ENCODE measurements at places on chromosomes 5 and 9. TPM values are rescaled to one million over a fixed set of nuclear protein-coding genes. Genes with fewer than 3 reads are reported as not detected.

- no peak for DNase-seq
Observed at GRCh38 chr5:112068593-112068992, 311.6 kb upstream of the NREP start.

PAEP gene
- not detected for total RNA-seq

CSNK1G3 gene
- 63.1 TPM for total RNA-seq

GRCh38 chr5:98763001-98763630, 10.3 kb upstream of the RGMB start:
- no peak for DNase-seq

GRCh38 chr5:32315221-32316014, 2.7 kb upstream of the MTMR12 start:
- no peak for DNase-seq

GBGT1 gene
- 1.5 TPM for total RNA-seq

DIMT1 gene
- 15.8 TPM for total RNA-seq

DNA sequence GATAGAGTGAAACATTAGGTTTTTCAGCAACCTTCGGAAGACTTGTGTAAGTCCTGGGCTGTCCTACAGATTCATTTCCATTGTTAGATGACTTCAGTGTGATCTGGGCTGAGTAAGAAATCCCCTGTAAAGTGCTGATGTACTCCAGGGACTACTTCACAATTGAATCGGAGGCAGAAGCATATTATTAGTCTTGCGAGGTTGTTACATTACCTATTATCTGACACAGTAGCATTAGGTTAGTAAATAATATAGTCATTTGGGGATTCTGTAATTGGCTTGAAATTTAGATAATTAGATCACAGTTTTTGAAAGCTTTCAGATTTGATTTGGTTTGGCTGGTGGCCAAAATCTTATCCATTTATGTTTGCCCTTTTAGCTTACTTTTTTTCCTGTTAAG, 62.4 kb downstream of the DMRT1 start:
- no peak for DNase-seq

DNA sequence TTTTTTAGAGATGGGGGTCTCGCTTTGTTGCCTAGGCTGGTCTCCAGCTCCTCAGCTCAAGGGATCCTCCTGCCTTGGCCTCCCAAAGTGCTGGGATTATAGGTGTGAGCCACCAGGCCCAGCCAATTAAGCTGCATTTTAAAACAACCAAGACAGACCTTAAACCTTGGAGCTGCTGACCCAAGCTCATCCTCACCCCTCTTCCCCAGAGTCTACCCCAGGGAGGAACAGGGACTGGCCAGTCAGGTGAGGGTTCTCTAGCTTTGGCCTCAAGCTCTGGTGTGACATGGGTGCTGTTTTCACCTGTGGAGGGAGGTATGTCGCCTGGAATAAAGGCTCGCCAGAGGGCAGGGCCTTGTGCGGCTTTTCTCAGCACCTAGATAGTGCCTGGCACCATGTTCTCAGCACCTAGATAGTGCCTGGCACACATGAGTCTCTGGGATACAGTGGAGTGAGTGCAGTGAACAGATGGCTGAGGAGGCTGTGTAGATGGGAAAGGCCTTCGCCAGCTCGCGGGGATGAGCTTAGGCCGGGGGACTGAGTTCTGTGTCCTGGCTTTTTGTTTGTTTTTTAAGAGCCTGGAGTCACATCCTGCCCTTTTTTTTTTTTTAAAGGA, 7.4 kb downstream of the CDK9 start:
- no peak for DNase-seq

DNA sequence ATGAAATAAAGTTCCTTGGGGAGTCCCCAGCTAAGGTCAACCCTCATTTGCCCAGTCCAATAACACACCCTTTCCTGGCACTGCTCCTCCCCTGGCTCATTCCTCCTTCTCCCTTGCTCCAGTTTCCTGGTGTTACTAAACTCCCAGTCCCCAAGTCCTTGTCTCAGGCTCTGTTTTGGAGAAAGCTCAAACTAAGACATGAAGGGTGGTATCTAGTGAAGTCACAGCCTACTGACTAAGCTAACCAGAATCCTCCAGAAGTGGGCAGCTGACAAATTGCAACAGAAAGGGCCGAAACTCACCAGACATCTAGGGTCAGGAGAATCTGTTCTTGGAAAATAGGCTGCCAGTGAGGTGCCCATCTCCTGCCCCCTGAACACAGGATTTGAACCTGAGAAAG, 118.7 kb upstream of the NEK6 start:
- DNase-seq = no peak

DNA sequence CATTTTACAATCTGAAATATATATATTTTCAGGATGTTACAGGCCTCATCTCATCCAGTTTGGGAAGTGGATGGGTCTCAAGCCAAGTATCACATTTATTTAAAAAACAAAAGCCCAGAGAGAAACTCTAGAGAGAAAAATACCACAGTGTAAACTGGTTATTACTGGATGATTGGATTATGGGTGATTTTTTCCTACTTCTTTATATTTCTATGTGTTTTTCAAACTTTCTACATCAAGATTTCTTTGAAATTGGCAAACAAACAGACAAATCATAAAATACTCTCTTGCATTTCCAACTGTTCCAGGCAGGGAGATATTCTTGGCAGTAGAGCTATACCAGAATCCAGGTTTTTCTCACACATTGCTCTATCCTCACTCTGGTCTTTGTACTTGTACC, 116.0 kb upstream of the SMIM23 start:
- no peak for DNase-seq

SCGB3A1 gene
- total RNA-seq = not detected

SPATA31D4 gene
- total RNA-seq = not detected

NCS1 gene
- 0.22 TPM for total RNA-seq

- DNase-seq = no peak
Observed at GRCh38 chr5:36444582-36445418, 143.1 kb upstream of the RANBP3L start.

DNA sequence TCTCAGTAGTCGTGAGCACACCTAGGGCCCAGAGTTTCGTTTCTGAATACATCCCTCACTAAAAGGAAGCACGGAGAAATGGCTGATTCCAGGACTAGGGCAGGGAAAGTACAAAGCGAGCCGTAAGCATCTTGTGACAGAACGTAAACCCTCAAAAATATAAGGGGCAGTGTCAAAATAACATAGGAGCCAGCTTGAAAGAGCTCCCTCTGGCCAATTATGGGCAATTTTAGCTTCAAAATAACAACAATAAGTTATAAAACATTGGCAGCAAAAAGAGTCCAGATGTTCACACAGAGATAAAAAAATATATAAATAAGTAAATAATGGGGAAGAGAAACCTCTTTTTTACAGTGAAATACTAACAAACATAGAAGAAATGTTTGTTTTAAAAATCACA, 18.5 kb upstream of the GLIS3 start:
- no peak for DNase-seq

GRCh38 chr5:112407240-112407639, 11.8 kb downstream of the EPB41L4A start:
- no peak for DNase-seq

SPATA31C1 gene
- total RNA-seq = not detected

DNA sequence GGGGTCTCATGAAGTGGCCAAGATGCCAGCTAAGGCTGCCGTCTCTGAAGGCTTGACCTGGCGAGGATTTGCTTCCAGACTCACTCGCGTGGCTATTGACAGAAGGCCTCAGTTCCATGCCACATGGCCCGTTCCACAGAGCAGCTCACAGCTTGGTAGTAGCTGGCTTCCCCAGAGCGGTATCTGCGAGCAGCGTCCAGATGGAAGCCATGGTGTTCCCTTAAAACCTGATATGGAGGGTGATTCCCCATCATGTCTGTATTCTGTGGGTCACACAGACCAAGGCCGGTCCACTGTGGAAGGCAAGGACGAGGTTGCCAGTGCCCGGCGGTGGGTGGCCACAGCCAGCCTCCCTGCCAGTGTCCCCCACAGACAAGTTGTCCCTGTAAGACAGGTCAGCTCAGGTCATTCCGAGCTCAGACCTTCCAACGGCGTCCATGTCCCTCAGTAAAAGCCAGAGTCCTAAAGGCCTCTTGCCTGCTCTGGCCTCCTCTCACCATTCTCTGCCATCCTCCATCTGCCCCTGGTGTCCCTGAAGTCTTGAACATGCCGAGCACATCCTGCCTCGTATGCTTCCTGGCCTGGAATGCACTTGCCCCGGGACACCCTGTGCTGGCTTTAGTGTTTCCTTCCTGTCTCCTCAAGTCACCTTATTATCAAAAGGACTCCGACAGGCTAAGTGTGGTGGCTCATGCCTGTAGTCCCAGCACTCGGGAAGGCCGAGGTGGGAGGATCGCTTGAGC, 61.3 kb upstream of the LRRTM2 start:
- DNase-seq = no peak

DNA sequence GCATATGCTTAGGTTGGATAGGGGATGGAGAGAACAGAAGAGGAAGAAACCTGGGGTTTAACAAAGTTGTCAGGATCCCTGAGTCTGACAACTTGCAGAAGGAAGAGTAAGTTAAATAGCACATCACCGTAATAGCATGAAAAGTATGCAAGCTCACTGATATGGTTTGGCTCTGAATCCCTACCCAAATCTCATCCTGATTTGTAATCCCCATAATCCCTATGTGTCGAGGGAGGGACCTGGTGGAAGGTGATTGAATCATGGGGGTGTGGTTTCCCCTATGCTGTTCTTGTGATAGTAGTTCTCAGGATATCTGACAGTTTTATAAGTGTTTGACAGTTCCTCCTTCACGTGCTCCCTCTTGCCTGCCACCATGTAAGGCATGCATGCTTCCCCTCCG, 193.3 kb downstream of the PSAT1 start:
- no peak for DNase-seq

DNA sequence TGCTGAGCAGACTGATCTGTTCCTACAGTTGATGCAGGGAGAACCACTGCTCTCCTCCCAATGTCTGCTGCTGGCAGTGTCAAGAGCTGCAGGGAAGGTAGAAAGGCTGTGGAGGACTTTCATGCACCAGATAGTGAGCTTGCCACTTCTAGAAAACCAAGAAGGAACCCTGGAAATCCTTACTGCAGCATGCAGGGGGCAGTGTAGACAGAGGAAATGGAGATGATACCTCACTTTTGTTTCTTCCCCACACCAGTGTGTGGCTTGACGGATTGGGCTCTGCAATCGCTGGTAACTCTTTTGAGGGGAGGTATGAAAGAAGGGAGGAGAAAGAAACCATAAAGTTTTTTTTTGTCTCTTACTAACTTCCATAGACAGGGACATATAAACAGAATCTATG, 480.7 kb downstream of the DMAC1 start:
- no peak for DNase-seq

- no peak for DNase-seq
Observed at GRCh38 chr5:155053501-155053900, 39.9 kb downstream of the KIF4B start.

RECK gene
- 6.5 TPM for total RNA-seq

DNA sequence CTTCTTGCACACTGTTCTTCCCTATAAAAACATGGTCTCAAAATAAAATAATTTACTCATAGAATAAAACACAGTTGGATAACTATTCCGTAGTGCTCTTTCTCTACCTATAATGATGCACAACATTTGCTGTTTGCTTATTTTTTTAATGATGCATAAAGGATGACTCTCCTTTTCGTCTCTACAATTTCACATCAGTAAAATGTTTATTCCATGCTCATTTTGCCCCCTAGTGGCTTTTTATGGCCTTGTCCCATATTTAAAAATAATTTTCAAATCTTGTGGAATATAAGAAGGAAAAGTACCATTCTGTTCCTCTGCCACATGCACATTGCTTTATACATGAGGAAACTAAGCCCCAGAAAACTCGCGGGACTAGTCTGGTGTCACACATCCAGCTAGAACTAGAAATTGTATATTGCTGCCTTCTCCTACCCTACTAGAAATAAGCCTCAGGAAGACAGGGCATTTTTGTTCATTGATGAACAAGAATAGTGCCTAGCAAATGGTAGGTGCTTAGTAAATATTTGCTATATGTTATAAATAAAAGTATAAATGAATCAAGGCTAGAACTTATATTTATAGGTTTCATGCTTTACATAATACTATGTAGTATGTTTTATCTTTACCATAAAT, 12.7 kb downstream of the KCTD16 start:
- DNase-seq = peak; percentile 45

IL4 gene
- 2.1 TPM for total RNA-seq

- no peak for DNase-seq
Observed at GRCh38 chr5:60843386-60843935, 608 bp downstream of the ELOVL7 start.

DNA sequence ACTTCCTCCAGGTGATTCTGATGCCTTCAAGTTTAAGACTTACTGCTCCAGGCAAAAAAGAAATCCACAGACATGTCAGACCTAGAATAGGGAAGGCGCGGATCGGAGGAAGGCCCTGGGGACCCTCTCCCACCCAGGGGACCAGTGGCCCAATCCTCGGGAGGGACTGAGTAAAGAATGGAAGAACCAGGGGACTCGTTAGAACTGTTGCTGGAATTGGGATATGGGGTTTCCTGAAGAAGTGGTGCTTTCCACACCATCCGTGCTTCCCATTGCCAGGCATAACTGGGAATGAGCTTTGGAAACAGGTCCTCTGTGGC, 63.8 kb upstream of the SLC25A51 start:
- DNase-seq = no peak

- no peak for DNase-seq
Observed at GRCh38 chr9:23941051-23941450, 115.0 kb upstream of the ELAVL2 start.

ANKRD31 gene
- 0.52 TPM for total RNA-seq

All from CD4-positive, CD25-positive, alpha-beta regulatory T cell (primary cell).